ENCODE measurements at places on chromosomes 11 and 22.
A peak's percentile ranks its signal among the peaks of the same experiment; 100 is the strongest.

- no peak for DNase-seq
- no peaks in the 10 kb centered on the region for H3K36me3 ChIP-seq
- H3K4me1 ChIP-seq = no peaks in the 10 kb centered on the region
- H3K27me3 ChIP-seq = no peaks in the 10 kb centered on the region
- H3K4me3 ChIP-seq = no peak overlapping the region
Observed at GRCh38 chr22:47064016-47064415, 301.6 kb downstream of the TBC1D22A start.

DNA sequence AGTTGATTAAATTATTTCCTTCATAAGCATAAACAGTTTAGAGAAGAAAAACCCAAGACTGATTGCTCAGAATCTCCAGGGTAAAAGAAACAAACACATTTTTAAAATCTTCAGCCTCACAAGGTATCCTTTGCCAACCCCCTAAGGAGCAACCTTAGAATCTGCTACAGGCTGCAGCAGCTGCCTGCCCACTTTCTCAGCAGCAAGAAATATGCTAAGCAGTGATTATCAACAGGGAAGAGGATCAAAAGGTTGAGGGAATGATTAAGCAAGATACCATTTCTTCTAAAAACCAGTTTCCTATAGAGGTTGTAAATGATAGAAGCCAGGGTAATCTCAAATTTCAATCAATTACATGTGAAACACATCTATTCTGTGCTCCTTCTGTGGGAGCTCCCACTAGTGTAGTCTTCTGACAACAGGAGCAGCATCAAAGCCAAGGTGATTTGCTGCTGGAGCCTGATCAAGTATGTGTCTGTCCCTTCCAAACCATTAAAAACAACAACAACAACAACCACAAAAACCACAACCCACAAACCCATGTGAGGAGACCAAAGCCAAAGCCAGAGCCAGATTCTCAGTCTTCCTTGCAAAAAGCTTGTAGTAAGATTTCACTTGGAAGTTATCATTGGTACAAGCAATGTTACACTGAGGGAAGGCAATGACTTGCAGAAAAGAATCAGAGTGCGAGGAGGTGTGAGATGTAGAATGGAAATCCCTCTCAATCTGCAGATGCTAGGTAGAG, 761.2 kb downstream of the DLG2 start:
- DNase-seq = peak; percentile 72
- H3K36me3 ChIP-seq = no peaks in the 10 kb centered on the region
- H3K4me3 ChIP-seq = no peak overlapping the region
- no peaks in the 10 kb centered on the region for H3K27me3 ChIP-seq
- H3K27ac ChIP-seq = no peak overlapping the region

GRCh38 chr11:29026286-29026685, 918.1 kb downstream of the METTL15 start:
- no peaks in the 10 kb centered on the region for H3K36me3 ChIP-seq
- no peaks in the 10 kb centered on the region for H3K4me1 ChIP-seq
- H3K4me3 ChIP-seq = no peak overlapping the region
- no peak overlapping the region for H3K27ac ChIP-seq

DNA sequence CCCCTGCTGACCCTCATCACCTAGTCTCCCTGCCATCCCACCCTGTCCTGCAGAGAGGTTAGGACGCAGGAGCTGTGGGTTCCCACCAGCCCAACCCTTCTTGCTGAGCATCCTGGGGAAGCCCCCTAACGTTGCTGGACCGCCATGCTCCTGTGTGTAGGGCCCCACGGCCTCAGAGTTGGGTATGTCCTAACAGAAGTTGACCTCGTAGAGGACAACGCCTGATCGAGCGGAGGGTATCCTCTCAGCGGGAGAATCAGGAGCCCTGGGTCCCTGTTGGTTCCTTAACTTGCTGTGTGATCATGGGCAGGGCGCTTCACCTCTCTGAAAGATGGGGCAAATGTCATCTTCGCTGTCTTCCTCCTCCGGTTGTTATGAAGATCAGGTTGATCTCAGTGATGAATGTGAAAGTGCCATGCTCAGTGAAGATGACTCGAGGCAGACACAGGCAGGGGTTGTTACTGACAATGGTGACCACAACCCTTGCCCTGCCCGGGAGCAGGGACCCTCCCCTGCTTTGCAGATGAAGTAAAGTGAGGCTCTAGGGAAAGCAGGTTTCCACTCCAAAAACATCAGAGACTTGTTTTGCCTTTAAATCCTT, 19.3 kb upstream of the CD5 start:
- H3K36me3 ChIP-seq = no peaks in the 10 kb centered on the region
- DNase-seq = no peak
- H3K4me3 ChIP-seq = no peak overlapping the region
- no peaks in the 10 kb centered on the region for H3K27me3 ChIP-seq
- no peak overlapping the region for H3K27ac ChIP-seq
- H3K4me1 ChIP-seq = no peaks in the 10 kb centered on the region

DNA sequence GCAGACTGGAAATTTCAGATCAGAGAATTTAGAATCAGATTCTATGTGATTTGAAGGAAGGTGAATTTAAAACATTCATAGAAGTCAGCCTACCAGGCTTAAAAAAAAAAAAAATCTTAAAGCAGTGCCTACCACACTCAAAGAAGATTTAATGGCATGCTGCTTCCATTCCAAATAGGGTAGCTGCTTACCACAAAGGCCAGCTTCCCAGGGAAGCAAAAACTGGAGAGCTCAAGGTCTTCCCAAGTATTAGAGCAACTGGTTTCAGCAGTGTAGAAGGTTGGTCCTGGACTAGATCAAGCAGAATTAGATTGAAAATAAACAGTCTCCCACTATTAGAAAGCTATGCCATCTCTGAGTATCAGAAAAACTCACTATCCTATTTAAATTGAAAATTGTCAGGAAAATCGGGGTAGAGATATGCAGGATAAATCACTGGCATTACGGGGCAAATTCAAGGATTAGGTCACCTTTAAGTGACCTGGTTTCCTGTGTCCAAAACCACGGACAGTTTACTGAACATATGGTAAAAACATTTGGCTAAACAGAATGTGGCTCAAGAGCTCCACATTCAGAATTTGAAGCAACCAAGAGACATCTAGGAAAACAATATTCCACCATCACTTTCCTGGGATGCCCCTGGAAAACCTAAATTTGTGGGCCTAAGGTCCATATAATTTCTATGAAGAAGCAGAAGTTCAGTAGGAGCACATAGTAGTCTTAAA, 1.3 kb downstream of the C11orf42 start:
- H3K27ac ChIP-seq = no peak overlapping the region
- H3K27me3 ChIP-seq = no peaks in the 10 kb centered on the region
- no peak for DNase-seq
- H3K4me1 ChIP-seq = no peaks in the 10 kb centered on the region
- H3K36me3 ChIP-seq = no peaks in the 10 kb centered on the region
